ENCODE measurements at places on chromosomes 12 and 14. TPM values are rescaled to one million over a fixed set of nuclear protein-coding genes. Genes with fewer than 3 reads are reported as not detected.

The SERPINA5 gene
- not detected for total RNA-seq

The PGF gene
- total RNA-seq: 0.37 TPM

The SYNJ2BP gene
- total RNA-seq: 22.9 TPM

The NRL gene
- total RNA-seq: 4.3 TPM

The ANG gene
- total RNA-seq: 2.2 TPM

The KRT78 gene
- total RNA-seq: not detected

The SSTR1 gene
- not detected for total RNA-seq

The ATP5F1B gene
- total RNA-seq: 267 TPM

The TTC9 gene
- total RNA-seq: 14.0 TPM

The TSPAN9 gene
- total RNA-seq: 1.5 TPM

The ERP29 gene
- 180 TPM for total RNA-seq

The SLC39A5 gene
- not detected for total RNA-seq

The TSPAN19 gene
- not detected for total RNA-seq

The FLVCR2 gene
- 9.4 TPM for total RNA-seq

The SLC17A8 gene
- total RNA-seq: not detected

The DLGAP5 gene
- not detected for total RNA-seq
